CD4-positive, alpha-beta T cell (primary cell): ENCODE measurements at places on chromosomes 3 and 15. TPM values are rescaled to one million over a fixed set of nuclear protein-coding genes. Genes with fewer than 3 reads are reported as not detected.
A peak's percentile ranks its signal among the peaks of the same experiment; 100 is the strongest.

DNA sequence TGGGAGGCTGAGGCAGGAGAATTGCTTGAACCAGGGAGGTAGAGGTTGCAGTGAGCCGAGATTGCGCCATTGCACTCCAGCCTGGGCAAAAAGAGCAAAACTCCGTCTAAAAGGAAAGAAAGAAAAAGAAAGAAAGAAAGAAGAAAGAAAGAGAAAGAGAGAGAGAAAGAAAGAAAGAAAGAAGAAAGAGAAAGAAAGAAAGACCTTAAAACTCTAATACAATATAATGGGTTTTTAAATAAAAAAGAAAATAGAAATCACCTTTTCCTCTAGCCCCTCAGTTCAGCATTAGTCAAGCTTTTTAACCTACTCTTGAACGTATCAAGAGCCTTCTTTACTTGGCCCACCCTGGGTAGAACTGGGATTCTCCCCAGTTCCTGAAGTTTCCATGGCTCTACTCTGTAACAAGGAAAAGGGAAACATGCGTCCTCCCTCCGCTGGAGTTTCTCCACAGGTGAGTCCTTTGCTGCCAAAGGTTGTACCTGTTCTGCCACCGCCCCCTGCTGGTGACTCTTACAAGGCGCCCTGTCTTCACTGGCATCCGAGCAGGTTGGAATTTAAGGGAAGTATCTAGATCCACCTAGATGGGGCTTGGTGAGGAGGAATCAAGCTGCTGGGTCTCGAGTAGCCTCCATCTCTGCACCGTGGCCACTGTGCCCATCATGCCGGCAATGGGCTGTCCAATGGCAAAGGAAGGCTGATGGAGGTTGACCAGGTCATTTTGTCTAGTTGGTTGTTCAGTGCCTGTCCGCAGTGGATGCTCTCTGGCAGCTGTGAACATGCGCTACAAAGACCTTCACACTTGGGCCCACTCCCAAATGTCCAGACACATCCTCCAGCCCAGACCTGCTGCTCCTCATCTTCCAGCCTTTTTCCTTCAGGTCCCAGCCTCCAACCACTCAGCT lies 20.6 kb upstream of the EPHB3 start:
- peak; percentile 87 for DNase-seq

The POPDC2 gene
- total RNA-seq = 3.5 TPM

The FETUB gene
- not detected for total RNA-seq

The EEFSEC gene
- 13.1 TPM for total RNA-seq

GRCh38 chr3:172155897-172156585 lies 116.7 kb downstream of the FNDC3B start:
- no peak for DNase-seq

The C3orf22 gene
- not detected for total RNA-seq

DNA sequence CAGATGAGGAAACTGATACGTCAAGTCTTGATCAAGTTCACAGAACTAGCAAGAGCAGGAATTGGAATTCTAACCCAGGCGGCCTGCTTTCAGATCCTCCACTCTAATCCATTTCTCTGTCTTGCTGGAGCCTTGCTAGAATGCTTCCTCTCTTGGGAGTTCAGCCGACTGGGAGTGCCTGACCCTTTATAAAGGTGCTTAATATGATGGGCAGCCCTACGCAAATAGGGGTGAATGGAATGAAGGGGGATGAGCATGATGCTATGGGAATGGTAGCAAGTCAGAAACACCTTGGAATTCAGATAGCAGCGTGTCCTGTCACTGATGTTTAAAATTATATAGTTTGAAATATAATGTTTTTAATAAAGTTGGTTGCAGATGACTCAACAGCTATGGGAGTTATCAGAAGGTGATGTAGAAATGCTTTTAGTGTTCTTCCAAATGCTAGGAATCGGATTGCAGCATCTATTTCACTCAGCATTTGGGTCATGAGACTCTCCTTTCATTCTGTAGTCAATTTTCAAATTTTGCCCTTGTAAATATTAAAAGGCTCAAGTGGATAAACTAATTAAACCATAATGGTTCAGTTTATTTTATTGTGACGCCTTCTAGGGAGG lies 150.7 kb downstream of the FNDC3B start:
- no peak for DNase-seq

- DNase-seq = no peak
Observed at GRCh38 chr3:52600258-52600657, 63.9 kb downstream of the UQCC5 start.

DNA sequence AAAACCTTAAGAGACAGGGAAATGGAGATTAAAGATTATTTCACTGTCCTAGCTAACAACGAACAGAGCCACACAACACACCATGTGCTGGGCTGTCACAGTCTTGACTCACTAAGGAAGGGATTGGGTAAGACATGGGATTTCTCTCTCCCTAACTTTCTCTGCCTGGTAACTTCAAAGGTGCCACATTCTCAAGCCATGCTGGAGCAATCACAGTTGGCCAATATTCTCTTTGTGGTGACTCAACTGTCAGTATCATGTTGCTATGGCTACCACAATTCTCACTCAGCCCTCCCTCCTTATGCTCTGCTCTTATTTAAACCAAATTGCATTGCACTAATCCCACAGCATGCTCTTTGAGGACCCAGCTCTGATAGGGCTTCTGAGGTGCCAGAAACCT lies 74.0 kb downstream of the OXNAD1 start:
- DNase-seq = no peak

DNA sequence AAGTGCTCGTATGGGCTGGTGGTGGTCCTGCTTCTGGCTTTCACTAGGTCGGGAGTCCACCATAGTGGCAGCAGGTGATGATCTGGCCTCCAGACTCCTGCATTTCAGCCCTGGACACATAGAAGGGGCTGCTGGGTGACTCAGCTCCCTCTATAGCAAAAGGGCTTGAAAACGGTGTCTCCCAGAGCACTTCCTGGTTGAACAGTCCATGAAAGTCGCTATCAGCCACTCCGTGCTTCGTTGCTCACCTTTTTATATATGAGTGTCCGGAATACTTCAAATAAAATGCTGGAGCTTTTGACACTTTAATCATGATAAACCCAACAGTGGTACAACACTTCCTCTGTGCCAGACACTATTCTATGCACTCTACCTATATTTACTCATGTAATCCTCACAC lies 213.2 kb downstream of the PDZRN3 start:
- DNase-seq = no peak
